ENCODE measurements at places on chromosomes 2 and 18. TPM values are rescaled to one million over a fixed set of nuclear protein-coding genes. Genes with fewer than 3 reads are reported as not detected.

GRCh38 chr2:39696838-39697237 lies 31.1 kb downstream of the TMEM178A start:
- DNase-seq = no peak

- DNase-seq = no peak
These were observed 254.3 kb downstream of the METTL4 start for GRCh38 chr18:2316751-2317696.

GRCh38 chr2:232030229-232030628 lies 68.7 kb downstream of the DIS3L2 start:
- no peak for DNase-seq

DNA sequence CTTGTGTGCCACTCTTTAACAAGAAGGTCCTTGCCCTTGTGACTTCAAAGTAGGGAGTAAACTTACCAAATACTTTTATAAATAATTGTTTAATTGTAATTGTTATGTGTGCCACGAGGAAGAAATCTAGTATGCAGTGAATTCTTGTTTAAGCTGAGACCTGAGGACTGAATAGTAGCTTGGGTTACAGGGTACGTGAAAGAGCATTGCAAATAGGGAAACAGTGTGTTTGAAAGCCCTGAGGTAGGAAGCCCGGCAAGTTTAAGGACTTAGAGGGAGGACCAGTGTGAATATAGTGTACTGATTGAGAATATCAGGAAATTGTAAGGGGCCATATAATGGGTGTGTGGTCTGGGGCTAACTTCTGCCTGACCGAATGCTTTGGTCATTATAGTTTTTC lies 26.2 kb downstream of the PHLPP1 start:
- no peak for DNase-seq

DNA sequence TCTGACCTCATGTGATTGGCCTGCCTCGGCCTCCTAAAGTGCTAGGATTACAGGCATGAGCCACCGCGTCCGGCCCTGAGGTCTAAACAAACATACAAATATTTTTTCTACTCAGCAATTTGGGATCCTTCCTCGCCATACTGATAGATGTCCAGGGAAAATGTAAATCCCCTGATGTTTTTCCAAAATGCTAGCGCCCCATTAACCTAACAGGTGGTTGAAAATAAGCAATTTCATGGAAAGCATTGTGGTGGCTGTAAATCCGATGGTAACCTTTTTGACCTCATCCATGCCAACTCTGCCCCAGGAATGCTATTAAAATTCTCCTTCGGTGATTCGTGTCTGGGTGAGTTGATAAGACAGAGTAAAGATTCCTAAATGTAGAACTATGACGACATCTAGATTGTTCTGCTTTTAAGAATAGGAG lies 19.3 kb downstream of the GEMIN6 start:
- no peak for DNase-seq

GRCh38 chr2:66498289-66498975 lies 63.5 kb downstream of the MEIS1 start:
- no peak for DNase-seq

GRCh38 chr18:67154979-67155378 lies 361.5 kb downstream of the DSEL start:
- DNase-seq = no peak

- no peak for DNase-seq
These were observed 60.1 kb upstream of the ZSWIM2 start for GRCh38 chr2:186909095-186909494.

GRCh38 chr2:19868224-19868623 lies 33.6 kb downstream of the TTC32 start:
- no peak for DNase-seq

DNA sequence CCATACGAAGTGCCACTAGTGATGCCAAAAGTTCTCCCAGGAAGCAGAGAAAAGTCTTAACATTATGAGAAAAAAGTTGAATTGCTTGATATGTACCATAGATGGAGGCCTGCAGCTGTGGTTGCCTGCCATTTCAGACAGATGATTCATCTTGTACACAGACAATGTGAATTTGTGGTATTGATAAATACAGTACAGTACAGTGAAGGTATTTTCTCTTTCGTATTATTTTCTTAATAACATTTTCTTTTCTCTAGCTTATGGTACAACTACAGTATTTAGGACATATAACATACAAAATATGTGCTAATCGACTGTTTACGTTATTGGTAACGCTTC lies 33.6 kb upstream of the VWC2L start:
- DNase-seq = no peak

SLC14A1 gene
- polyA plus RNA-seq = 0.95 TPM

DNA sequence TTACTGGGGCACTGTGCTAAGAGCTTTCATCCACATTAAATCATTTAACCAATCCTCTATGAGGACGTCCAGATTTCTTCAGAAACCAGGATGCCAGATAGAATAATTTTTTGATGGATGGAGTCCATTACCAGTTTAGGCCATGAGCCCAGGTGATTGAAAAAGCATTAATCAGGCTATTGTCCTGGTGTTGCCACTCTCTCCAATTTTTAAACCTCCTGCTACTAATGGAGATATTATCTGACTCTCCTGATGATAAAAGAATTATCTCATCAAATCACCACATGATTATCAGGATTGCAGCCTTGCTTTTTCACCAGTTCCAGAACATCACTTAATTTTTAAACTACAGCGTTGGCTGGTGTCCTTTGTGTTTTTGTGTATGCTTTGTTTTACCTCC lies 402.2 kb downstream of the CLIP4 start:
- no peak for DNase-seq

DNA sequence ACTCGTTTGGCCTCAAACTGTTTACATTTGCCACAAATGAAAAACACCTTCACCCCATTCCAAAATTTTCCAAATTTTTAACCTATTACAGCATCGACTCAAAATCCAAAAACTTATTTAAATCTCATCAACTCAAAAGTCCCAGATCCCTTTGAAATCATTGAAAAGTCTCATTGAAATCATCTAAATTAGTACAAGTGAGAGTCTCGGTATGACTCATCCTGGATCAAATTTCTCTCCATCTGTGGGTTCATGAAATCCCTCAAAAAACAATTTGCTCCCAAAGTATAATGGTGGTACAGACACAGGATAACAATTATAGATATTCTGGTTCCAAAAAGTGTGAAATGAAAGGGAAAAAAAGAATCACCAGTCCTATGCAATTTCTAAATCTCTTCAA lies 65.1 kb downstream of the LRP1B start:
- DNase-seq = no peak

DNA sequence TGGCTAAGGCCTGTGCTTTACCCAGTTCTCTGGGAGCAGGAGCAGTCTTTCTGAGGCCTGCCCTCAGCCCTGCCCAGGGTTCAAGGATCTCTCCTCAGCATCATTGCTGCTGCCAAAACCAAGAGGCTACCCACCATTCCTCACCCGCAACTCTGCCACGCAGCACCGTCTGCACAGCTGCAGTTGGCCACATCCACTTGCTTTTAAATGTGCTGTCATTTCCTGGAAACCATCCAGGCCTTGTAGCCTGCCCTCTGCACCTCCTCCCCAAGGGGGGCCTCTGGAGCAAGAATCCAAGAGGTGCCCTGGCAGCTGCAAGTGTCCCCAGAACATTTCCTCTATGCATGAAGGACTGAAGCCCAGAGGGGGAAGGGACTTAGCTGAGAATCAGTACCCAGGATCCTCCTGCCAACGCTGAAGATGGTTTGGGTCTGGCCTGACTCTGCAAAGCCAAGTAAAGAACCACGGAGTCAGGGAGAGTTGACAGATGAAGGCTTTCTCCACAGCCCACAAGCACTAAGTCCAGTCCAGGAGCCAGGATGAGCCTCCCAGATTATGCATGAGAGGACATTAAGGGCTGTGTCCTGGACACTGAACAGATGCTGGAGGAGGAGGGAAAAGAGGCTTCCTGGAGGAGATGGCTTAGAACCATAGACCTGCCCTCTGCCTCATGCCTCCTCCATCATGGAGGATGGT lies 14.9 kb downstream of the EMX1 start:
- no peak for DNase-seq

PRSS56 gene
- 3.4 TPM for polyA plus RNA-seq

LYPD6B gene
- not detected for polyA plus RNA-seq

DNA sequence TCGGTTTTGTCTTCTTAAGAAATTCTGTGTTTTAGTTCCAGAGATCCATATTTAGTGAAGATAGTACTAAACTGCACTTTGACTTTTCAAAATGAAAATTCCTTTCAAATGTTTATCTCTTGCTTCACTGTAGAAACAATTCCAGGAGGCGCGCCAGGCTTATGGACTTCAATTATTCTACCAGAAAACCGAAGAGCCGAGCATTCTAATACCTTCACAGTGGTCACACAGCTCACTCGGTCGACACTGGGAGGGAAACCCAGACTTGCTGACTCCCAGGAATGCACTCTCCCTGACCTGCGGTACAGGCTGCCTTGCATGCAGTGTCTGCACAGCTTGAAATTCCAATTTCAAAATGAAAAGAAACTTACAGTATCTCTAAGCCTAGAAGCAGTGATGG lies 119.9 kb upstream of the PIEZO2 start:
- DNase-seq = no peak

DNA sequence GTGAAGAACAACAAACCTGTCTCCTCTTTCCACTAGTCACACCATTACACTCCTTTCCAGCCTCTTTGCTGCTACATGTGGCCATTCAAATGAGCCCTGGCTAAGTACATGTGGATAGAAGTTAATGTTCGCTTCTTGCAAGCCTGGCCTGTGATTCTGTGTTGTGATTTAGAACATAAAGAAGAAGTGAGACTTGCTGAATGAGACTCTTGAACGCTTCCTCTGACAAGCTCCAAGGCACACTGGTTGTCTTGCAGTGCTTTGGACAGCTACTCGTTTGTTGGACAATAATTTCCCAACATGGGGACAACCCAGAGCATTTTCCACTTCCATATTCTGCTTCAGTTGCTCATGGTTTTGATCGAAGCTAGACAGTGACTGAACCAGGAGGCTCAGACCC lies 57.3 kb downstream of the CCDC74A start:
- DNase-seq = no peak

GRCh38 chr2:20623741-20624155 lies 27.1 kb downstream of the HS1BP3 start:
- no peak for DNase-seq

- DNase-seq = no peak
These were observed 112.5 kb upstream of the AGAP1 start for GRCh38 chr2:235381261-235381912.

DNA sequence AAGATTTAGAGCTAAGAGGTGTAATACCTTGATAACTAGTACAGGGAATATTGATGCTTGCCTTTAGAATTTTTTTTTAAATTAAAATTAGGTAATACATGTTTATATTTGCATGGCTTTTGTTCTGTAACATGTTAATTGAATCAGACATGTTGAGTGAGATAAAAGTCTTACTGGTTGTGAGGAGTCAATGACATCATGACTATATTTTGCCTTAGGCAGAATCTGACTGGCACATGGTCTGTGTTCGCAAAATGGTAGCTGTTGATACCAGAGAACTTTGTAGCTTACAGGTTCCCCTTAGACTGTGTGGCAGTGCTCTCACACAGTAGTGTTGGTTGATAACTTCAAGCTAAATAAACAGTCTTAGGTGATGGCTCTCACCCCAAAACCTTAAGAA lies 199.7 kb downstream of the PTPRM start:
- DNase-seq = no peak

GRCh38 chr2:94762600-94762999 lies 108.6 kb upstream of the TEKT4 start:
- DNase-seq = no peak

C2orf80 gene
- not detected for polyA plus RNA-seq

FSHR gene
- 0.43 TPM for polyA plus RNA-seq

DNA sequence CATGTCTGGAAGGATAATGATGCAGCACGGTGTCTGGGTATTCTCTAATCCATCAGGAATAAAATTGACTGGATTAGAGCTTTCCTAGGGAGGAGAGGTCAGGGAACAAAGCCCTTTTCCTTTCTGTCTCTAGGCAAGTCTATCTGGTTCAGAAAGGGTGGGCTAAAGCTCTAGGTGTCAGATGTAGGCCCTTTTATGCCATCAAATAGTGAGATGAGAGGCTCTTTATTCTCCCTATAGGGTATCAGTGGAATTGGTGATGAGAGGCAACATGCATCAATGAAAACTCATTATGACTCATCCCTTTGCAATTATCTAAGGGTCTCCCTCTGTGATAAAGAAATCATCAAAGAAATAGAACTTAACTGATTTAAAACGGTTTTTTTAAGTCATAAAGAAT lies 328.0 kb upstream of the CRIM1 start:
- DNase-seq = no peak

GRCh38 chr2:109604597-109604996 lies 9.2 kb downstream of the SEPTIN10 start:
- no peak for DNase-seq

DNA sequence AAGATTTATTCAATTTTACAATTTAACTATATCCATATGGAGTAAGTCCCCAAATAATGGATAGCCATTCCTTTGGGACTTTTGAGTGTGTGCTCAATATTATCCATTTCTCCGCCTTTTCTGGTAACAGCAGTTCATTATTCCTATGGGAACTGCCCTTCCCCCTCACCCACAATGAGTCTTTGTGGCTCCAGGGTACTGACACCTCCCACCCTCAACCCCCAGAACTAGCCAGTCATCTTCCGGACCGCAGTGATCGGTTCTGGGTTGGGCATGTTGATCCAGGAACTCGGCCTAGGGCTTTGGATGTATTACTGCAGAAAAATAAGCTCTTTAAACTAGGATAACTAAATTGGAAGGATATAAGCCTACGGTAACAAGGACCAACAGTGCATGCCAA lies 45.4 kb upstream of the CCDC150 start:
- no peak for DNase-seq

GRCh38 chr2:68158134-68158447 lies 403 bp downstream of the PNO1 start:
- no peak for DNase-seq
